SIG-M5 (cell line): ENCODE measurements at places on chromosomes 16 and 17.

DNA sequence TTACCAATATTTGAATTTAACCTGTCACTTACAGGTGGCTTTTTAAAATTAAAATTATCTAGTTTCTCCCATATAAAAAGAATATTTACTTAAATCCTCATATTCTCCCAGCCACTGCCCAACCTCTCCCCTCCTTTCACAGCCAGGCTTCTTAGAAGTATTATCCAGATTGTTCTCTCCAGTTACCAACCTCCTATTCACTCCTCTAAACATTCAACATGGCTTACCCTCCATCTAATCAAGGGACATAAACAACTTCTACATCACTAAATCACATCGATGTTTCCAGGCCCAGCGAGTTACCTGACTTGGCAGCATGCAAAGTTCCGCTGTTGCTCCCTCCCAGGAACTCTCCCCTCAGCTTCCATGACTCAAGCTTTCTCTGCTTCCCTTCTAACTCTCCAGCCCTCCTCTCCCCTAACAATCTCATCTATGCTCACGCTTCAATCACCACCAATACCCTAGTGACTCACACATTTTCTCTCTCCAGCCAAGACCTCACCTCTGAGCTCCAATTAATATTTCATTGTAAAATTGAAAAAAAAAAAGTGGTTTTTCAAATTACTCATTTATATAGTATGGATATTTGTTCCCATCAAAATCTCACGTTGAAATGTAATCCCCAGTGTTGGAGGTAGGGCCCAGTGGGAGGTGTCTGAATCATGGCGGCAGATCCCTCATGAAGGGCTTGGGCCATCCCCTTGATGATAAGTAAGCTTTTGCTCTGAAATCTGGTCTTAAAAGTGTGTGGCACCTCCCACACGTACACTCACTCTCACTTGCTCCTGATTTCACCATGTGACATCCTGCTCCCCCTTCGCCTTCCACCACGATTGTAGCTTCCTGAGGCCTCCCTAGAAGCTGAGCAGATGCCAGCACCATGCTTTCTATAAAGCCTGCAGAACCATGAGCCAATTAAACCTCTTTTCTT, 88.5 kb downstream of the HELZ start:
- DNase-seq = no peak

- no peak for DNase-seq
Observed at GRCh38 chr17:38886643-38887010, 16.8 kb downstream of the LASP1 start.

DNA sequence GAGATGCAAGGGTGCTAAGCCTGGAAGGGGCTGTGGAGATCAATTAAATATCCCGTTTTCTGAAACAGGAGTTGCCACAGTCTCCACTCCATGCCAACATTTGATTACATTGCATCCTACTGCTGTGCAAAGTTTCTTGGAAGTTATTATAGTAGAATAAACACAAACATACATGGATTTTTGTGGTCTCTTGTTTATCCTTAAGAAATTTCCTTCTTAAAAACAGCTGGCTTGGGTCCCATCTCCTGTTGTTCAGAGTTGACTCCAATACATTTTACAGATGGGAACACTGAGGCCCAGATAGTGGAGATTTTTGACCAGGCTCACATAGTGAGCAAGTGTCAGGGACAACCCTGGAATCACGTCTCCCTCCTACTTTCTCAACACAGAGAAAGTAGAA, 124.0 kb upstream of the ADAMTS18 start:
- DNase-seq = no peak

DNA sequence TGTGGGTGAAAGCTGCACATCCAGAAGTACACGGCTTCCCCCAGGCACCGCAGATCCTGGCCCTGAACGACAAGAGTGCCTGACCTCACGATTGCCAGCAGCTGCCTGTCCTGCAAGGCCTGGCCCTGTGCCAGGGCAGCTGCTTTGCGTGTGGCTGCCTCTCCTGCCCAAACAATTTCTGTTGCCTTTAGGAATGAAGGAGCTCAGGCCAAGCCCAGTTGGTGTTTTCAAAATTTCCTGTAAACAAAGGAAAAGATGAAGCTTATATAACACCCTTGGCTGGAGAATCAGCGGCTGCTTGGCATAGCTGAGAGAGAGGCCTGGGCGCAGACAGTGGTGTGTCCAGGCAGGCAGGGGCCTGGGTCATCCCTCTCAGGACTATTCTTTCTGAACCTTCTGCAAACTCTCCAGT, 11.7 kb upstream of the SLC47A2 start:
- no peak for DNase-seq

GRCh38 chr17:2347805-2348685, 10.7 kb downstream of the SGSM2 start:
- no peak for DNase-seq

- DNase-seq = no peak
Observed at GRCh38 chr17:80594431-80595269, 50.0 kb downstream of the RPTOR start.

- no peak for DNase-seq
Observed at GRCh38 chr16:57873218-57873617, 70.9 kb upstream of the KIFC3 start.

- no peak for DNase-seq
Observed at GRCh38 chr17:76176701-76177574, 35.9 kb upstream of the FOXJ1 start.

GRCh38 chr16:50093607-50094539, 28.1 kb downstream of the HEATR3 start:
- DNase-seq = no peak

- DNase-seq = no peak
Observed at GRCh38 chr16:49284962-49285361, 3.3 kb upstream of the CBLN1 start.

DNA sequence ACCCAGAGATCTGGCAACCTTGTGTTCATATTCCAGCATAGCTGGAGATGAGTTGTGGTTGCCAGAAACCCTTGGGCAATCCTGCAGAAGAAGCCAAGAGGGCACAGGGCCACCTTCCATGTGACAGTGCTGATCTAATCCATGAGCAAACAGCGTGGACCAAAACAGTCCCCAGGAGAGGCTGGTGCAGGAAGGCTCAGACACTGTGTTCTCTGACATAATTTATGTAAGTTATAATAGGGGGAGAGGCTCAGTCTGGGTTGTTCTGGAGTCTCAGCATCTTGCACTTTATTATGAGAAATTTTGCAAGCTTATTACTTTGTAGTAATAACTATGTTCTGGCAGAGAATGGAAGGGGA, 273.9 kb downstream of the HAPSTR1 start:
- DNase-seq = no peak

DNA sequence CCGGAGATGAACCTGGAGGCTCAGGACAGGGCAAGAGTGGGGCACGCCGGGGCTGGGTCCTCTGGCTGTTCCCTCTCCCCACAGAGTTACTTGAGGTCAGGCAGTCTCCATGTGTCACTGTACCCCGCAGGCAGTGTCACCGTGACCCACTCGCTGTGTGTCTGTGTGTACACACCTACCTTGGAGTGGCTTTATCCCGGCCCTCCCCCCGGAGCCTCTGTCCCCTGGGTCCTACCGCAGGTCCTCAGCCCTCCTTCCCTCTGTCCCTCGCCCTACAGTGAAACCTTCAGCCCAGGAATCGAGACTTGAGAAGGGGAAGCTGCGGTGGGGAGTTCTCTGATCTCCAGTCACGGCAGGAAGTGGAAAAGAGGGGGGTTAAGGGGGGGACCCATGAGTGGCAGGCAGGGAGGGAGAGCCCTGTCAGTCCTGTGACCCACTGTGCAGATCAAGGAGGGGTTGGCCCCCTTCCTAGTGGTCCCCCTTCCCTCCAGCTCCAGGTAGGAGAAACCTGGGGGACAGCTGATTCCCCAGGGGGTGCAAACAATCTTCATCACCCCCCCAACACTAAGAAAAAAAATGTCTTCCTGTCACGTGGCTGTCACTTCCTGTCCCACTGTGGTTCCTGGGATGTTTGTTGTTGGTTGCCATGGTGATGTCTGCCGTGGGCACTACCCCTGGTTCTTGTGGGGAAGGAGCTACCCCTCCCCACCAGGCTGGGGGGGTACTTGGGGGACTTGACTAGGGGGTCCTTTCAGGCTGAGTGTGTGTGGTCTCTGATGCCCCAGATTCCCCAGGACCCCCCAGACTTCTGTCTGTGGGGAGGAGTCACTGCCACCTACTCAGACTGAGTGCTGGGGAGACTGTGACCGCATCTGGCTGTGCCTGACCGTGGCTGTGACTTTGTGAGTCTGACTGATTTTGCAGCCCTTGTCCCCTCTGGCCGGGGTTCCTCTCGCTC, 13.7 kb downstream of the RARA start:
- peak; percentile 94 for DNase-seq

GRCh38 chr16:67268136-67268579, 11.2 kb upstream of the PLEKHG4 start:
- DNase-seq = no peak

DNA sequence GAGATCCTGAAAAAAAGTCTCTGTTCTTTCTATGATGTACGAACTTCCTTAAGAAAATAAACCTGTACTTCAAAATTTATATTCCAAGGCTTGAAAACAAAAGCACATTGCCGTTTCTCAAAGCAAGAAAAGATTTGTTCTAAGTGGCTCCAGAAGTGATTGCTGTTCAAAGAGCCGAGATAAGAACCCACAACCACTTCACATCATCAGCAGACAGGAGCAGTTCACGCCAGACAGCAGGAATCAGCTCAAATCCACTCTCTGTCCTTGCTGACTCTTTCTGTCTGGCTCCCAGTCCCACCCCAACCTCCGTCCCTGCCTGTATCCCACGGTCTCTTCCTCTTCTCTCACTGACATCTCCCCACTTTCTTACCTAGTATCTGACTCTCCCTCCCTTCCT, 85.0 kb upstream of the MYOCD start:
- DNase-seq = no peak

DNA sequence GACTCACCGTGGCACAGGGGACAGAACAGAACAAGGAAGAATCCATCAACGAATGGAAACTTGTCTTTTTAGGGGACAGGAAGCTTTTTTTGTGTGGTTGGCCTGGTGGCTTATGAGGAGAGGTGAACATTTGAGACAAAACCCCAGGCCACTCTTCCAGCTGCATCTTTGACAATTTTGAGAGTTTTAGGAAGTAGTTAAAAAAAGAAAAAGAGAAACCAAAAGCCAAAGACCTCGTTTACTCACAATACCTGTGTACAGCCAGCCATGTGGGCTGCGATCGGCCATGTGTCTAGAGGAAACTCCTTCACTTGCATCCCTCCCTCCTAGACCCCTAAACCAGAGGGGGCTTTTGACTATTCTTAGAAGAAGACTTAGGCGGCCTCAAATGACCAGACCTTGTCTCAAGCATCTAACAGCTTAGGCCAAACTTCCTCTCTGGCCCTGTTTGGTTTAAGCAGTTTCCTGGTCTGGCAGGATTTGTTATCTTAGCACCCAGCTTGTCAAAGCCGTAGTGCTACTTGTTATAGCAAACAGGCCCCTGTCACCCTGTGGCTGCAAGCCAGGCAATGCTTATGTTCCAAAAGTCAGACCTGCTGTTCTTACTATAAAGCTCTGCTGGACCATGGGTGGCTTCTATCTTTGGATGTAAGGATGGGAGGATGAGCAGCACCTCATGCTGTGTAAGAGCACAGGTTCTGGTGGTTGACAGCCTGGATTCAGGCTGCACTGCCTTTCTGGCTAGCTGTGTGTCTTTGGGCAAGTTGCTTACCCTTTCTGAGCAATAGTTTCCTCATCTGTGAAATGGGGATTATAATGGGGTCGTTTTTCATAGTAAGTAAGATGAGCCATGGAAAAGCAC, 17.7 kb downstream of the KSR1 start:
- DNase-seq = peak; percentile 66

DNA sequence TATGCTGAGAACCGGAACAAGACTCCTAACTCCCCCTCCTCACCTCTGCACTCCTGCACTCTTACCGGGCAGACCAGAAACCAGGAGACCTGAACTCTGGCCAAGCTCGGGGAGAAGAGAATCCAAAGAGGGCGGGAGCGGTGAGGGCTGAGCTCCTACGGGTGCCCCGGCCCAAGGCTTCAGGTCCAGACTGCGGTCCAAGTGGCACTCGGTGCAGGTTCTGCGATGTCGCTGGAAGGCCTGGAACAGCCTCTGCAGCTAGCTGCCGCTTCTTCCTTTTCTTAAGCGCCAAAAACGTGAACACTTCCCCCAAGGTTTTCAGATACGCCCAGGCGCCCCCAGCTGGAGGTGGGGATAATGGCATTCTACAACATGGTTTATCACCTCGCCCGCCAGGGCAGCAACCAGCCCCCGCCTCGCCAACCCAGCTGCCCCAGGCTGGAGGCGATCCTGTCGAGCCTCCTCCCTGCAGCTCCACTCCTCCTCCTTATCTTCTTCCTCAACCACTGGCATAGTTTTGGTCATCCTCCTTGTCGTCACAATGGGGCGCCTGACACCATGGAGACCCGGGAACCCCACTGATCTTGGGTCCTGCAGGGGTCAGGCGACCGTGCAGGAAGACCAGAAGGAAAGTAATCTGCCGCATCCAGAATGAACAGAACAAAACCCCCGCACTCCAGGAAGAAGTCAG, 1735.9 kb downstream of the TP53TG3F start:
- no peak for DNase-seq

DNA sequence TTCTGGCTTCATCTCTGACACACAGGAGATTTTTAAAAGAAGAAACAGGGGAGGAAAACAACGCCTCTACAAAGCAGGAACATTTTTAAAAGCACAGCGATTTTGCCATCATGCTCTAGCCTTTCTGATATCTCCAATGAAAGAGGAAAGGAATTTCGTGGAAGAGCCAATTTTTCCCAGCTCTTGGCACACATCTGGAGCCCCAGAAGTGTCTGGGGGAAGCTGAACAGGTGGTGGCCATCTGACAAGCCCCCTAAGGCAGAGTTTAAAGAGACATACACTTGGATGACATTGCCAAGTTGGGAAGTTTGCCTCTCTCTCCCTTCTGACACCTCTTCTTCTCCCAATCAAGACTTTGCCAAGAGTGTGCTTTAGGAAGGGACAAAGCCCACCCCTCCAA, 82.1 kb downstream of the CCT6B start:
- no peak for DNase-seq

DNA sequence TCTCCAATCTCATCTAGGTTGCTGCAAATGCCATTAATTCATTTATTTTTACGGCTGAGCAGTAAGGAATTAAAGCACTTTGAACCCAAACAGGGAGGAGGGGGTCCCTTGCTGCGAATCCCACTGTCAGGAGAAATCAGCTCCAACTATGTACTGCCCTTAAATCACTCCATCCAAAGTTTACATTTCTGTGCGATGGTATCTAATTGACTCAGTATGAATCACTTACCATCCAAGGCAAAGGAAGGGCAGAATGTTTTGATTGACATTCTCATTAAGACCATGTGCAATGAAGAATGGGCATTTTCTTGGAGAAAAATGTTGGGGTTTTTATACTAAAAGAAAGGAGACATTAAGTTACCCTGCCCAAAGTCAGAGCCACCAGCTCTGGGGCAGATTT, 47.7 kb upstream of the XYLT1 start:
- DNase-seq = no peak

- no peak for DNase-seq
Observed at GRCh38 chr16:74700116-74700437, 585 bp downstream of the MLKL start.

DNA sequence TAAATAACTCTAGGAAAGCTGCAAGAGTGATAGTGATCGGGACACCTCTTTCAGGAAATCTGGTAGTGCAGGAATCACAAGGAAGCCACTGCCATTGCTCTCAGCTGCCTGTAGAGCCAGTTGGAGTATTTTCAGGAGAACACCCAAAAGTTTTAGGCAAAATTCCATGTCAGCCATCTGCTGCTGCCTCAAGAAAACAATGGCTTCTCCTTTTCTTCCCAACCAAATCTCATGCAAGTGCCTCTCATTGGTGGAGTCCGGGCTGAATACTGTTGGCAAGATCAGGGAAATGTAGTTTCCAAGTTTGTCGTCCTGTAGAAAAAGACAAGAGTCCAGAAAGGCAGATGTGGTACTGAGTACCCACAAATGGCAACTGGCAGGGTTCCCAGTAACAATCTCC, 54.9 kb upstream of the TANC2 start:
- no peak for DNase-seq

- no peak for DNase-seq
Observed at GRCh38 chr16:8885674-8886592, 3.8 kb downstream of the LITAFD start.
